ENCODE measurements at places on chromosomes 2 and 18.
A peak's percentile ranks its signal among the peaks of the same experiment; 100 is the strongest.

GRCh38 chr2:117512307-117512706, 302.2 kb upstream of the DDX18 start:
- no peak for DNase-seq

- DNase-seq, result no peak
Observed at GRCh38 chr18:12036201-12036751, 55.0 kb downstream of the IMPA2 start.

DNA sequence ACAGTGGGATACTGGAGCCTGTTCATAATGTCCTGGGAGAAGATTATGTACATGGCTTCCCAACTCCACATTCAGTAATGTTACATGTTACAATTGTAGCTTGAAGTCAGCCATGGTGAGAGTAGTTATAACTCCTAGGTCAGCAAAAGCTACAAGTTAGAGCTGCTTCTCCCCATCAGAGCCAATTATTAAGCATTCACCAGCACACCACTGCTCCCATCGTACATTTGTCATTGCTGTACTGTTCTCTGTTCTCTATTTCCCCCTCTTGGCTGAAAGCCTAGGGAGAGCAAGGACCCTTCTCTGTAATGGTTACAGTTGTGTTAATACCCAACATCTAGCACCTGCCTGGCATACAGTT, 5.3 kb upstream of the TLK1 start:
- DNase-seq, result no peak

- no peak for DNase-seq
Observed at GRCh38 chr2:8598295-8599165, 83.3 kb upstream of the ID2 start.

DNA sequence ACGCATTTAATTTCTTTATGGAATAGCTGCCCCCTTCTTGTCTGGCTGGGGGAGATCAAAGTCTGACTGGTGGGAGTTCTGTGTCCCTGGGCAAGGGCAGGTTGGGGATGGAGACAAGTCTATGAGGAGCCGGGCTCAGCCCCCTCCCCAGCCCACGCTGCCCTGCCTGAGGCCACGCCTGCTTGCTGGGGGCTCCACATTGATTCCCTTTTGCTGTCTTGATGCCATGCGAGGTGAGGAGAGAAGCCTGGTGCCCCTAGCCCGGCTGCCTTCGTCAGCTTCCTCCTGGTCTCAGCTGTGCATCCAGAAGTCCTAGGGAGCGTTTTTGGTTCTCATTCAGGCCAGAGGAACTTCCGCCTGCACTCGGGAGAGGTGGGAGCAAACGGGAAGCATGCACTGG, 247.9 kb downstream of the NDUFA10 start:
- no peak for DNase-seq

- no peak for DNase-seq
Observed at GRCh38 chr18:76264876-76265250, 230.2 kb downstream of the ZNF516 start.

DNA sequence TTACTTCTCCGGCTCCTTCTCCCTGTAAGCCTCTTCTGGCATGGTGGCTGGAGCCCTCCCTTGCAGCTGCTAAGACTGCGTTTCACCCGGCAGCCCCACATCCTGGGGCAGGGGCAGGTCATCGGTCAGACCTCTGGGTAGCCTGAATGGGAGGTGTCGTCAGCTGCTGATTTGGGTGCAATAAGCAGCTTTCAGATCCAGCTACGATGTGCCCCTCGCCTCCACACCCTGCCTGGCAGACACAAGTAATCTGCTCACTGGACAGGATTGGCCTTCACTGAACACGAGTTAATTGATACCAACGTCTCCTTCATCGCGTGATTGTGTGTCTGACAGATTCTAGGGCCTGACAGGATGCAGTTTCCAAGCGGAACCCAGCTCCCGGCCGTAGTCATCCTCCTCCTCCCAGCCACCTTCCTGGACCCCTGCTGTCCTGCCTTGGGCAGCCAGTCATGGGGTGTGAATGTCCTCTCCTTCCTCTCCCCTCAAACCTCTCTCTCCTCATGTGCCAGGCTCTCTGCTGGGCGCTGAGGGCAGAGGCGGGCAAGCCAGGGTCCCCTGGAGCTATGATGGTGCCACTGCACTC, 18.9 kb upstream of the PDIA6 start:
- DNase-seq, result no peak

- DNase-seq, result no peak
Observed at GRCh38 chr18:46668135-46668534, 11.1 kb upstream of the LOXHD1 start.

DNA sequence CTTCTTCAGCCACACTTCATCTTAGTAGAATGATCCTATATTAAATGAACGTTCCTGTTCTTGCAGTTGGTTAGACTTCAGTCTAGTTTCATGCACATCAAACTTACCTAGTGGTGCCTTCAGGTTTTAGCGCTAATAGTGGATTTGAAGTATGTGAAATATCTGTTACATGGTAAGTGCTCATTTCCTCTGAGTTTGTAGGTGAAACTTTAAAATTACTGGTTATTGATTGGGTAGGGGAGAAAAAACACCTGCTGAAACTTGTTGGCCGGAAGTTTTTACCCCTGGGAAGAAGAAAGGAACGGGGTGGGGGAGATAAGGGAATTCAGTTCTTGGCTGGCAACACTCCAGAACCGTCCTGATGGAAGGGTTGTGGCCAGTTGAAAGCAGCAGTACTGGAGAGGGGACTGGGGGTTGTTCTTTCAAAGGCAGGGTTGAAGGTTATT, 112.8 kb downstream of the SPTBN1 start:
- DNase-seq, result no peak

DNA sequence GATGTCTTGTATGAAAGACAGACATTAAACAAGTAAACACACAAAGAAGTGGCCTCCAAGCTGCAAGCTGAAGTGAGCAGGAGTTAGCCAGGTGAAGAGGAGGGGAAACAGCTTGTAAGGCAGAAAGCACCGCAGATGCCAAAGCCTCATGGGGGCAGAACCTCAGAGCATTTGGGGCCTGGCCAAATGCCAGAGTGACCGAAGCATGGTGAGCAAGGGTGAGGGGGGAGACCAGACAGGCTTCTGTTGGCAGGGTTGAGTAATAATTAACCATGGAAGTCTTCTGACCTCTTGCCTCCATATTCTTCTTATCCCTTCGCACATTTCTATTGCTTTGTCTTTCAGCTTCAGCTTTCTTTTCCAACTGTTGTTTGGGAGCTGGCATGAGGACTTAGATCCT, 5.6 kb downstream of the QPCT start:
- no peak for DNase-seq

DNA sequence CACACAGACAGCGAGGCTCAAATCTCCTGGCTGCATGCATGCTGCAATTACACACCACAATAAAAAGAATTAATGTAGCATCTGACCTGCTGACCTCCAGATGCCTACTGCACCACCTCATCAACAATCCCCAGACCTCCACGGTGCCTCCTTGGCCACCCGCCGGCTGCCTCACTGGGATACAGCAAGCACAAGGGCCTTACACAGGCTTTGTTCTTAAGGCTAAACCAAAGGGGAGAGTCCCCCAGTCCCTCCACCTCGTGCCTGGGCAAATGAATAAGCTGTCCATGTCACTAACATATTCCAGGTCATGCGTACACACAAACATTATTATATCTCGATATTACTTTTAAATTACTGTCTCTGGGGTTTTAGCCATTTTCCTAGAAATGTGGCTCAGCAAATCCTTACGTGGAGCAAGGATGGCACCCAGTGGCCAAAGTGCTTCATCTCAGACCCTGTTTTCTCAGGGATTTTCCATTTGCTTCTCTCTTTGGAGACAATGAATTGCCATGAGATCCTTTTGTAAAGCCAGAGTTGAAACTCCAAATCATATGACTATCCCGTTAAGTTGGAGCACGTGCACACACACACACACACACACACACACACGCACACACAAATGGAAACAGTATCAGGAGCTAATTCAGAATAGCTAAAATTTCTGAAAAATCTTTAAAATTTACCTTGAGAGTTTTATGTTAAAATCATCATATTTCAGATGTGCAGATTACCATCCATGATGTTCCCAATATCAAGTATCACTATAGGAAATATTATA, 313.8 kb downstream of the PDE11A start:
- DNase-seq, result no peak

DNA sequence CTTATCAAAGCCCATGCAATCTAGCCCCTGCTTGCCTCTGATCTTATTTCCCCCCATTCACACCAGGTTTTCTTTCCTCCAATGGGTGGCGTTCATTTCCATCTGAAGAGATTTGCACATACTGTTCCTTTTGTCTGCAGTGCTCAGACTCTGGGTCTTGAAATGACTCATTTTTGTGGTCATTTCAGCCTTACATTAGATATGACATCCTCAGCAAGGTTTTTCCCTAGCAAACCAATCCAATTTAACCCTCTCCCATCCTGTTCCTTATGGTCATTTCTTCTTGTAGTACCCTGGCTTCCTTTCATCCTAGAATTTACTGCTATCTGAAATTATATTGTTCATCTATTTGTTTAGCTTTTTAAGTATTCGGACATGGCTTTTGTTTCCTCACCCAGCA, 42.5 kb upstream of the SCN1A start:
- DNase-seq, result no peak

GRCh38 chr18:79511671-79512301, 116.1 kb downstream of the NFATC1 start:
- DNase-seq, result no peak

- peak; percentile 69 for DNase-seq
Observed at GRCh38 chr18:11981543-11982366, 448 bp downstream of the IMPA2 start.

DNA sequence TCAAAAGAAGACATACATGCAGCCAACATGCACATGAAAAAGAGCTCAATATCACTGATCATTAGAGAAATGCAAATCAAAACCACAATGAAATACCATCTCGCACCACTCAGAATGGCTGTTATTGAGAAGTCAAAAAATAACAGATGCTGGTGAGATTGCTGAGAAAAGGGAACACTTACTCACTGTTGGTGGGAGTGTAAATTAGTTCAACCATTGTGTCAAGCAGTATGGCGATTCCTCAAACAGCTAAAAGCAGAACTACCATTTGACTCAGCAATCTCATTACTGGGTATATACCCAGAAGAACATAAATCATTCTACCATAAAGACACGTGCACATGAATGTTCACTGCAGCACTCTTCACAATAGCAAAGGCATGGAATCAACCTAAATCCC, 95.5 kb upstream of the XIRP2 start:
- DNase-seq, result no peak

DNA sequence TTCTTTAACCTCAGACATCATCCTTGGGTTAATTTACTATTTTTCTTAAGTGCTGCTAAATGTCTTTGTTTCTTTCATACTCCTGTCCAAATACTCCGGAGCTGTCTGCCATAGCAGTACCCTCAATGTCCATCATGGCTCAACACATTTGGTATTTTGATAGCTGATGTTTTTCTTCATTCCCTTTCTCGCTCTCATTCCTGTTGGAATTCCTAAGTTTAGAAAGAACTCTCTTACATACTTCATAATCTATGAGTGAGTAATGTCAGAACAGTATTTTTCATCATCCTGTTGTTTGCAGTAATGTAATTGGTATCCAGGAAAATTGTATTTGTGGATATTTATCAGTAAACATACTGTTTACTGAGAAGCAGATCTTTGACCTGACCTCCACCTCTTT, 282.9 kb downstream of the PTGR3 start:
- no peak for DNase-seq
